Iris pigment epithelial cell (primary cell): ENCODE measurements at places on chromosomes 6 and 20.

DNA sequence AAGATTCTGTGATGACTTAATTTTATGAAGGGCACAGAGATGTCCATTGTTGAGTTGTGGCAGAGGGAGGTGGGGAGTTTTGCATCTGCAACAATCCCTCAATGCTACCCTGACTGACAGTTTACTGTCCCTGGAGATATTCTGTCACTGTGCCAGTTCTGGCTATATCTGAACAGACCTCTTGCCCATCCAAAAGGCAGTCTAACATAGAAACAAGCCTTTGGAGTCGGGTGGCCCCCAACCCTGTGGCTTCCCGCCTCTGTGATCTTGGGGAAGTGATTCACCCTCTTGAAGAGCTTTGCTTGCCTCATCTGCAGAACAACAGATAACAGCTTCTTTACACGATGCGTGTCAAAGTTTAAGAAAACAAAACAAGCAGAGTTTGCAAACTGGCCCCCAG is 3.8 kb upstream of the E2F1 start:
- peak; percentile 90 for DNase-seq

GRCh38 chr20:58471193-58472164 is 43.7 kb downstream of the APCDD1L start:
- DNase-seq, result no peak

DNA sequence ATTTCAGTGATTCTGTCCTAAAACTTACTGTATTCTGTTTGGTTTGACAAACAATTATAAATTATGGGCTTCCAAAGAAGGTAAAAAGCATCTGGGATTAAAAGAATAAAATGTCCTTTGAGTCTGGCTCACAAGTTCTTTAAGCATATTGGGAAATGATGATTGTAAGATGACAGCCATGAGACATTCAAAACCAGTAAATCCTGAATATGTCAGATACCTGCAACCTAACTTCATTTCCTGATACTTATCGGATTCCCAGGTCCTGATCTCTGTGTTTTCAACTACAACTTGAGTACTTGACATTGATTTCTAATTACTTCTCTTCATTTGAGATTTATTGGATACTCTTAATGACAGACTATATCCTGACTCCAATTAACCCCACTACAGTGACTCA is 446.6 kb downstream of the GRIK2 start:
- DNase-seq, result no peak

- no peak for DNase-seq
These were observed 196.8 kb upstream of the HSF2 start for GRCh38 chr6:122202576-122203137.

GRCh38 chr6:119348096-119348747 is 1.3 kb downstream of the MAN1A1 start:
- no peak for DNase-seq

GRCh38 chr6:170134471-170135440 is 156.1 kb downstream of the DLL1 start:
- no peak for DNase-seq

GRCh38 chr6:37456816-37457560 is 24.0 kb downstream of the CMTR1 start:
- peak; percentile 88 for DNase-seq

DNA sequence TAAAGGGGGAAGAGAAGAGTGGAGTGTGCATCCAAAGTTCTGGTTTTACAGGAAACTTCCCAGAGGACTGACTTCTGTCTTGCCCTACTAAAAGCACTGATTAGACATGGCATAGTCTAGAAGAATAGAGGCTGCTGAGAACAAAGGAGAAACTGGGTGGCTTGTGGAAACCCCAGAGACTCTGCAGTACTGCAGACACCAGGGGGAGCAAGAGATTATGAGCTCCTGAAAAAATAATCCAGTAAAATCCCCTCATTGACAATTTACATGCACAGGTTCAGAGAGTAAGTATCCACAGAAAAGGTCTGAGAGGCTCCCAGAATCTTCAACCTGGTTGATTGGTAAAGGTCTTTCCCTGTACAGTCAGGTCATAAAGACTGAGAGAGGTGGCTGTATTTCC is 48.7 kb upstream of the CLVS2 start:
- peak; percentile 9 for DNase-seq

- no peak for DNase-seq
These were observed 133.0 kb downstream of the CD83 start for GRCh38 chr6:14250573-14250972.

DNA sequence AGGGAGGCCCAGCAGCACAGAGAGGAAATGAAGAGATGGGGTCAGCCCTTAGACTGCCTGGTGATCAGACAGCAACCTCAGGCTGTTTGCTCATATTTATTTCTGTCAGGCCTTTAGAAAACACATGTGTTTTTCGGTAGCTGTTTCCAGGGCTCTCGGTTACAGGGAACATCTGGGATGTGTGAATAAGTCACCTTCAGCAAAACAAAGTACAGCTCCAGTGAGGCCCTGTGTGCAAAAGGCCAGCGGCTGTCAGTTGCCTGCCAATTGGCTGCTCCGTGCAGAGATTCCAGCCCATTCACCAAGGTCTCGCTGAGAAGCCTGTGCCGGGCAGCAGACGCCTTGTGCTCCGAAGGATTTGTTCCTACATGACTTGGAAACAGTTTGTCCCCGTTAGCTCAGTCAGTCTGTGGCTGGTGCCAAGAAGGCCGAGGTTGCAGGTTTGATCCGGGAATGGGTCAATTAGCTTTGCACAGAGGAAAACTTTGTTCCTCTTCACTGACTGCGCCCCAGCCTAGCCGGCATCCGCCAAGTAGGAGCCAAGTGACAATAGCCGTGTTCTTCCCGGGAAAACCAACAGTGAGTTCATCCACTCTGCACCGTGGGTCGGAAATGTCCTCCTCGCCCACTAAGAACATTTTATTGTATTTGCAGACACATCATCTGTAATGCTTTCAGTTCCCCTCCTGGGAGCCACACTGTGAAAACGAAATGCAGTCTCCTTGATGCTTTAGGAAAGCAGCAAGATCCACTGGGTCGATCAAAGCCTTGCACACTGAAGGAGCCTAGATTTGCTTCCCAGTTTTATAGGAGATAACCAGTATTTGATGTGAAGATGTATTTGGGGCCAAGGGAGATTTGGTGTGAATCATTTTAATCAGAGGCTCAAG is 315.4 kb upstream of the CDYL start:
- DNase-seq, result peak; percentile 60

DNA sequence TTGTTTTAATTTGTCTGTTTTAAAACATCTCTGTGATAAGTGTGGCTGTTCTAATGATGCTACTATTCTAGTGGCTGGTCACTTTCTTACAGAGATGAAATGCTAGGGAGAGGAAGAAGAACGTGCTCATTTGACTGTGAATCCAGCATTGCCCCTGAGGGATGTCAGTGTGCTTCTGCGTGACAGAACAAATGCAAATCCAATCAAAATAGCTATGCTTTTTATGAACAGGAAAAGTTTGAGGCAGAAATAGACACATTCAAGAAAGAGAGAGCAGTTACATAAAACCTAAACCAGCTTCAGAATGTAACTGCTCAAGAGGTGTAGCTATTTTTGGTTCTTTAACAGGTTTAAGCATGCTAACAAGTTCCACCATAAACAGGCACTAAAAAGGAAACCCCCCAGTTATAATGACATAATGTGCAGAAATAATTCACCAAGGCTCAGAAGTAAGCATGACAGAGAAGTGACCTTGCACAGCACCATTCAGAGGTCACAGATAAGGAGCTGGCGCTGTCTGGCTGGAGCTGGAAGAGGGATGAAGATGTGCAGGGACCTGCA is 385.3 kb downstream of the EPM2A start:
- DNase-seq, result no peak

GRCh38 chr6:89952686-89953085 is 58.4 kb downstream of the GJA10 start:
- DNase-seq, result peak; percentile 97
